Activated T-helper 1 cell treated with Interleukin-2 at 50 U/mL for 16 hours (primary cell): ENCODE measurements at places on chromosomes 3 and 15.

GRCh38 chr3:58092521-58092920 is 84.3 kb downstream of the FLNB start:
- DNase-seq, result no peak

- DNase-seq, result no peak
Measured at GRCh38 chr15:70867911-70868467, 14.0 kb upstream of the LARP6 start.

- no peak for DNase-seq
Measured at GRCh38 chr15:20356911-20357480, 184.6 kb downstream of the GOLGA6L6 start.

- DNase-seq, result no peak
Measured at GRCh38 chr15:39621976-39622375, 41.1 kb downstream of the THBS1 start.

GRCh38 chr3:108441518-108441917 is 68.9 kb downstream of the MYH15 start:
- DNase-seq, result no peak

DNA sequence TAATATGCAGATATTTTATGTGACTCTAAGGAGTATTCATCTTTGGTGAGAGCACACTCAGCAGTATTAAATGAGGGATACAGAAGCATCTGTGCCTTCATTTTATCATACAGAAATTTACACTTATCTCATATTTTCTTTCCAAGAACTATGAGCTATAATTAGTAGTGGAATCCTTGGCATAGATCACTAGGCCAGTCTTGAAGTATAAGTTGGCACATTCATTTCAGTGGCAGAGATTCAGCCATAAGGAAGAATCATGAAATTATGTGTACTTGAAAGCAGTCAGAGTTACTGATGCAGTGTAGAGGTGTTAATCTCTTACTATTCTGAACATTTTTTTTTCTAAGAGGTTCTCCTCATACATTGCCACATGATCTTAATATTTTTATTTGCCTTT is 393.6 kb upstream of the GOLIM4 start:
- no peak for DNase-seq

DNA sequence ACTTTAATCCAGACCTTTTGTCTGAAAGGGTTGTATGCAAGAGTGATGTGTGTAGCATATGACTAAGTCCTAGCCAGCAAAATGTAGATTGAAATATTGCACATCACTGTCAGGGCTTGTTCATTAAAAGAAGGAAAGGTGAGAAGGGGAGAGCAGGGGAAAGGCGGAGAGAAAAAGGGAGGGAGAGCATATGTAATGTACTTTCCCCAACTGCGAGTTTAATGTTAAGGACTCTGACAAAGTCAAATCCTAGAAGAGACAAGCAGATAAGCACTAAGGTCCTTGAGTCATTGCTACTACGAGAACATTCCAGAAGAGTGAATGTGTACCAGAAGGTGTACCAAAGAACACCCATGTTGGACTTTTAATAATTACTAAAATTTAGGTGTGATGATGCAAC is 1336.7 kb downstream of the NSUN3 start:
- no peak for DNase-seq

GRCh38 chr15:50613600-50613999 is 67.1 kb upstream of the USP50 start:
- DNase-seq, result no peak

DNA sequence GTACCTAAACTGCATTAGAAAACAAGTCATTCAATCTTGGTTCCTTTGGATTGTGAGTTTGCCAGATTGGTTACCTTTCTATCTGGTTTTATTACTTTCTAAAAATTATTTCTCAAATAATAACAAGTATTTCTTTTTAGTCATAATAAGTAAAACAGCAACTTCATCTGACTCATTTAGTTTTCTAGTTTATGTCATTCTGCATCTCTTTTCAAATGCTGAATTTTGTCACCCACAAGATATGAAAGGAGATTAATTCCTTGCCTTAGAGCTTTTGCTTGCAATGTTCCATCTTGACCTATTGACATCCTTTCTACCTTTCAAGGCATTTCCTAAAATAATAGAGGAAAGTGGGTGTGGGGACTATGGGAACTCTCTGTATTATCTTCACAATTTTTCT is 253.6 kb upstream of the PEX5L start:
- no peak for DNase-seq

- DNase-seq, result no peak
Measured at GRCh38 chr3:157033001-157033400, 126.9 kb downstream of the CCNL1 start.

DNA sequence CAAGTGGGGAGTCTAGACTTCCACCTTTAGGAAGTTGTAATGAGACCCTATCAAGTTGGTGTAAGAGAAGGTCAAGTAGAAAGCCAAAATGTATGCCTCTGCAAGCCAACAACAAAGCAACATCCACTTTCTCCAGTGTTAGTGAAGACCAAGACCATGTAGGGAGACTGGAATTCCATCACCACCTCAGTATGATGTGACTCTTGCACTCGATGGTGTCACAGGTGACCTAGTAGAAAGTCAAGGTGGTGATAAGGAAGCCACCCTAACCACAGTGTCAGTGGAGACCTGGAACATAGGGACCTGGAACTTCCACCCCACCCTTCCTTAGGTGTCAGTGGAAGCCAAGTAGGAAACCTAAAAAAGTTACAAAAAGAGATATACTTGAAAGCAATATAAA is 278.1 kb upstream of the KCNMB2 start:
- no peak for DNase-seq

- DNase-seq, result no peak
Measured at GRCh38 chr3:170792471-170792870, 77.5 kb downstream of the RPL22L1 start.

- no peak for DNase-seq
Measured at GRCh38 chr15:57827971-57828370, 121.5 kb downstream of the POLR2M start.

GRCh38 chr3:101464235-101464634 is 48.8 kb downstream of the SENP7 start:
- DNase-seq, result no peak

- no peak for DNase-seq
Measured at GRCh38 chr15:57485869-57486268, 105.8 kb upstream of the MYZAP start.

DNA sequence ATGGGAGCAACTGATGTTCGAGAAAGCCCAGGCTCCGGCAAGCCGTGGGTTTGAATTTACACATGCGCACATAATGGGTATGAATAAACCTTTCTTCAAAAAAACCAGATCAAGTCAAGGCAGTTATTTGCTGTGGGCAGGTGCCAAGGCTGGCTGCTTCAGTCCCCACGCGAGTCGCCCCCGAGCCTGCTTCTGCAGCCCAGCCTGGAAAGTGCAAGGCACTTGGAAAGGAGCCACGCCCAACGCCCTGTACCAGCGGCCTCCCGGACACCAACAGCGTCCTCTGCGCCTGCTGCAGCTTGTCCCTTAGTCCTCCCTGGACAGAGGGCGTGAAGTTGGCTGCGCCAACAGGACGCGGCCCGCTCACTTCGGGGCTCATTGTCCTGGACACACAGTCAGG is 68.9 kb downstream of the KLF15 start:
- DNase-seq, result no peak

DNA sequence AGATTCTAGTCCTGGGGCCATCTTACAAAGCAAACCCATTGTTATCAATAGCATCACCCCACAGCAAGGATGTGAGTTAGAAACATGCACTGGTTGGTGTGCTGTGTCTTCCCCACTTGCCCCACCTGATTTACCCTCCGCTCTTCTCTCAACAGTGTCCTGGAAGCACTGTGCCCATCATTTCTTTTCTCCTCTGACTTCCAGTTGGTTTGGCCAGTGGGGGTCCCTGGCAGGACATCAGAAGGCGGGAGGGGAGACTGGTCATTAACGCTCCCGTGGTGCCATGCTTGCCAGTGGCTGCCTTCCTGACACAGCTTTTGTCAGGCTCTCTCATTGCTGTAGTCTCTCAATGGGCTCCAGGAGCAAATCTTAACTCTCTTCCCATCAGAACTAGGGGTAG is 11.5 kb upstream of the BUB1B start:
- no peak for DNase-seq

DNA sequence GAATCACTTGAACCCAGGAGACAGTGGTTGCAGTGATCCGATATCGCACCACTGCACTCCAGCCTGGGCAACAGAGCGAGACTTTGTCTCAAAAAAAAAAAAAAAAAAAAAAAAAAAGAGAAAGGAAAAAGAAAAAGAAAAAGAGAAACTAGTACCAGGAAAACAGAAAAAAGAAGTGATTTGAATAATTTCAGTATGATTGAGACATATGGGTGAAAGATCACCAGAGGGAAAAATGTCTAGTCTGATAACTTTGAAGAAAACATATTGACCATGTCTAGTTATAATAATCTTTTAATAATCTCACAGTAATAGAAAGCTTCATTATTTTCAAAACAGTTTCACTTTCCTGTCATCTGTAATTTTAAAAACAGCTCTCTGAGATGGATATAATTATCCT is 16.4 kb downstream of the TGFBR2 start:
- no peak for DNase-seq

GRCh38 chr3:96267577-96267976 is 546.8 kb upstream of the EPHA6 start:
- no peak for DNase-seq

- DNase-seq, result no peak
Measured at GRCh38 chr3:66717806-66718205, 217.0 kb upstream of the LRIG1 start.

- DNase-seq, result no peak
Measured at GRCh38 chr3:40718681-40719080, 193.9 kb downstream of the ZNF621 start.

- no peak for DNase-seq
Measured at GRCh38 chr3:189267981-189268613, 96.3 kb downstream of the TPRG1 start.

DNA sequence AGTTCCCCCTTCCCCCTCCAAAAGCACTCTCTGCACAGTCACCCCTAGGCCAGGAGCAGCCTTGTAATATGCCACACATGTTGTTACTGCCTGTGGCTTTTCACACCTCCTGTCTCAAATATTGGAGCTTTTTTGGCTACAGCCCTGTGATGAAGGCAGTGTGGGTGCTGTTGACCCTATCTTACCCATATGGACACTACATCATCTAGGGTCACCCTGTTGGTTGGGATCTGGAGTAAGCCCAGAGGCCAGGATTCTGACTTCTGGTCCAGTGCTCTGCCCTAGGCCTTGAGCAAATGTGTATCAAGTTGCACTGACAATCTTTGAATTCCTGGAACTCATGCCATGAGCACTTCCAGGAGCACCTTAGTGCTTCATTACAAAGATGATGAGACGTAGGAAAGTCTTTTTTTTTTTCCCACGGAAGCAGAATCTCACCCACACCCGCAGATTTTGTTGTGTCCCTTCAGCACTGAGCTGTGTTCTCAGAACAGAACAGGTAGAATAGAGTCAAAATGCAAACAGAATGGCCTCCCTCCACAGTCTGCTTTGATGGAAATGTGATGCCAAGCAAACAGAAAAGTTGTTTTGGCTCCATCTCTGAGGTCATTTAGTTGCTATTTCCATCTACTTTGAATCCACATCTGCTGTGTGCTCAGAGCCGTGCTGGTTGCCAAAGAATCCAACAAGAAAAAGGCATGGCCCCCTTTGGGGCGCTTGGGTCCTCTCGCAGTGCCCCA is 49.6 kb downstream of the SMAD3 start:
- no peak for DNase-seq

DNA sequence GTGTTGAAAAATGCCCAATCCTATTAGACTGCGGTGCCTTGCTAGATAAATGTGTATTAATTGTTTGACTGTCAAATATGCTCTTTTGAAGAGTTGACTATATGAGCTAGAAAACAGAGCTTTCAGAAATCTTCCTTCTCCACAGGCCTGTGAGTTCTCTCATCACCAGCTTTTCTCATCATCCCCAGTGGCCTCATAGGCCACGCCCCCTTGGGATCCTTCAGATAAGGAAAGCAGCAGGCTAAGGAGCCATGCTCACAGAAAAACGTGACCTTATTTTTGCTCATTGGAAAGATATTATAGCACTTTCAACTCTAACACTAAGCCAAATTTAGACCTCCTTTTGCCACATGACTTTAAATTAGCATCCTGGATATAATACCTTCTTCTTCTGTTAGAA is 514.4 kb upstream of the ARRDC4 start:
- no peak for DNase-seq
